ENCODE measurements at places on chromosomes 13 and 19.

DNA sequence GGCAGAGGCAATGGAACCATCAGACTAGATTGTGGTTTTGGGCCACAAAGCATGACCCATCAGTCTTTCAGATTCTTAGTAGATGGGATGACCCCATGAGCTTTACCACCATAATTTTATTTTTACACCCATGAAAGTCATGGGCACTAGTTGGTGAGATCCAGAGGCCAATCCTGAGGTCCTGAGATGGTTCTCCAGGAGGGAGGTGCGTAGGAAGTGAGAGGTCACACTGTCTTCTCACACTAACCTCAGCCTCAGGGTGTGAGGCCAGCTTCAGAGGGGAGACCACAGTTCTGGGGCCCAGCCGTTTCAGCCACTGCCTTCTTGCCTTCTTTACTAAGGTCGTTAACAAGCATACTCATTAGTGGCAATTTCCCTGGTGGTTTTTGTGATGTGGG lies 106.4 kb downstream of the AKAP11 start:
- no peak for DNase-seq

GRCh38 chr19:20318616-20319015 lies 151.6 kb downstream of the ZNF486 start:
- no peak for DNase-seq

DNA sequence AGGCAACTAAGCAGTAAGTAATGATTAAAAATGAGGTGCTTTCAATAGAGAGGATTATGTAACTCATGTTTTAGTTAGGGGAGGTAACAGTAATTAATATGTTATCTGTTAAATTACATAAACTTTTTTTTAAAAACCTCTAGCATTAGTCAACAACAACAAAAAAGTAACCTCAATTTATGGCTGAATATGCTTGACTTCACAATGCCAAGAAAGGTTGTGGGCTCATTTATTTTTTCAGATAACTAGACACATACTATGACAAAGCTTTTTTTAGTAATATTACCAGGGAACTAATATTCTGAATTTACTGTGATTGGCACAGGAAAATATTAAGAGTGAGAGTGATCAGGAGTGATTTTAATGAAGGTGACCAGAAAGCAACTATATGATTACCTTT lies 54.9 kb downstream of the KCNRG start:
- DNase-seq, result no peak

DNA sequence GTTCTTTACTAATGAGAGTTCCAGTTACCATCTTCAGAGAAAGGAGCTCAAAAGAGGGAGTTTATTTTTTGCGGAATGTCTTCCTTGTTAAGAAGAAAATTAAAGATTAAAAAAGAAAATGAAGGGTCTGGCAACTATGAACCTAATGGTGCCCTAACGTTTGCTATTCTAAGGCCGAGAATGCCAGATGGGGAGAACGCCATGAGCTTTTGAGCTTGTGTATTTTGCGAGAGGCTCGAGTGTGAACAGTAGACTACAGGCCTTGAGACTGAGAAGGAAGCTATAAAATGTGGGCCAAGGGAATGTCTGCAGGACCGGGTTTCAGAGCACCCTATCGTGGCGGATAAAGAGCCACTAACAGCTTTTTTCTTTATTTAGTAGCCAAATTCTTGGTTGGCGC lies 6.7 kb downstream of the FGF14 start:
- no peak for DNase-seq

DNA sequence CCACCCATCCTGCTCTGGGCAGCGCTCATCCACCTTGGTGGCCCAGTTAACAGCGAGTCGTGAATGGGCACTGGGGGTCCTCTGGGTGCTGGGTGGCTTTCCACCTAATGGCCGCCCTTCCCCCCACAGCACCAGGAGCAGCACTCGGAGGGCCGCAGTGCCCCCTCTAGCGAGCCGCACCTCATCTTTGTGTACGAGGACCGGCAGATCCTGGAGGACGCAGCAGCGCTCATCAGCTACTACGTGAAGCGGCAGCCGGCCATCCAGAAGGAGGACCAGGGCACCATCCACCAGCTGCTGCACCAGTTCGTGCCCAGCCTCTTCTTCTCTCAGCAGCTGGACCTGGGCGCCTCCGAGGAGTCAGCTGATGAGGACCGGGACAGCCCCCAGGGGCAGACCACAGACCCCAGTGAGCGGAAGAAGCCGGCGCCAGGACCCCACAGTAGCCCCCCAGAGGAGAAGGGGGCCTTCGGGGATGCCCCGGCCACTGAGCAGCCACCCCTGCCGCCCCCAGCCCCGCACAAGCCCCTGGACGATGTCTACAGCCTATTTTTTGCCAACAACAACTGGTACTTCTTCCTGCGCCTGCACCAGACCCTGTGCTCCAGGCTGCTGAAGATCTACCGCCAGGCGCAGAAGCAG lies 19.3 kb upstream of the F2RL3 start:
- DNase-seq, result no peak

- no peak for DNase-seq
Observed at GRCh38 chr13:30126903-30127428, 180.4 kb downstream of the KATNAL1 start.

DNA sequence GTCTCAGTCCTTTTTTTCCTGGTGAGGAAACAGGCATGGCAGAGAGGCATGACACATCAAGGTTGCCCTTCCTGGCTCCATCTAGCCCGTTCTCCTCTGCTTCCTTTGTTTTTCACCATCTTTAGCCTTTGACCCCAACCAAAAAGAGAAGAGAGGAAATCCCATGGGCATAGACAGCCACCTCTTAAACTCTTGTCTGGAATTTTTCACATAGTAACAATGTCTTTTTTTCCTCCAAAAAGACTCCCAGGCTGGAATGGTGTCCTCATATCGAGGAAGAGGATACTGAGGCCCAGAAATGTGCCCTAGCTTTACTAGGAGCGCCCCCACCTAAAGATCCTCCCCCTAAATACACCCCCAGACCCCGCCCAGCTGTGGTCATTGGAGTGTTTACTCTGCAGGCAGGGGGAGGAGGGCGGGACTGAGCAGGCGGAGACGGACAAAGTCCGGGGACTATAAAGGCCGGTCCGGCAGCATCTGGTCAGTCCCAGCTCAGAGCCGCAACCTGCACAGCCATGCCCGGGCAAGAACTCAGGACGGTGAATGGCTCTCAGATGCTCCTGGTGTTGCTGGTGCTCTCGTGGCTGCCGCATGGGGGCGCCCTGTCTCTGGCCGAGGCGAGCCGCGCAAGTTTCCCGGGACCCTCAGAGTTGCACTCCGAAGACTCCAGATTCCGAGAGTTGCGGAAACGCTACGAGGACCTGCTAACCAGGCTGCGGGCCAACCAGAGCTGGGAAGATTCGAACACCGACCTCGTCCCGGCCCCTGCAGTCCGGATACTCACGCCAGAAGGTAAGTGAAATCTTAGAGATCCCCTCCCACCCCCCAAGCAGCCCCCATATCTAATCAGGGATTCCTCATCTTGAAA lies at the start of gene GDF15:
Gene GDF15 (plus strand): TSS at position 484 of the 868 bp plus-strand sequence. CDS start 32 bp downstream, at position 516.
- DNase-seq, result no peak

- no peak for DNase-seq
Observed at GRCh38 chr13:97474349-97474980, 40.5 kb downstream of the RAP2A start.

DNA sequence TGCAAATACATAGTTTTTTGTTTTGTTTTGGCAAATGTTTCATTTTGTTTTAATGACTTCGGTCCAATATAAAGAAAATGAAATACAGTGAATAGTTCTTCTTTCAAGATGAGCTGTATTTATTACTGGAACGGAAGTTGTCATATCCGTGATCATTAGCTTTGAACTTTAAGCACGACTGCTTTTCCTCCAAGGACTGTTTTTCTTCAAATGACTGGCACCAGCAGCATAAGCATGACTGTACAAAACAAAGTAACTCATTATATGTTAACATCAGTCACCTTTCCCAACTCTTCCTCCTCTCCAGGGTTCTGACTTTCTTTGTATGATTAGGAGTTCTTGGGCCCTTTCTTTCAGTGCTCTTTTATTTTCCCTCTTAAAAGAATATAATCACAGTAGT lies 20.5 kb downstream of the EDNRB start:
- no peak for DNase-seq

GRCh38 chr13:92452840-92453239 lies 773.8 kb upstream of the GPC6 start:
- DNase-seq, result no peak

DNA sequence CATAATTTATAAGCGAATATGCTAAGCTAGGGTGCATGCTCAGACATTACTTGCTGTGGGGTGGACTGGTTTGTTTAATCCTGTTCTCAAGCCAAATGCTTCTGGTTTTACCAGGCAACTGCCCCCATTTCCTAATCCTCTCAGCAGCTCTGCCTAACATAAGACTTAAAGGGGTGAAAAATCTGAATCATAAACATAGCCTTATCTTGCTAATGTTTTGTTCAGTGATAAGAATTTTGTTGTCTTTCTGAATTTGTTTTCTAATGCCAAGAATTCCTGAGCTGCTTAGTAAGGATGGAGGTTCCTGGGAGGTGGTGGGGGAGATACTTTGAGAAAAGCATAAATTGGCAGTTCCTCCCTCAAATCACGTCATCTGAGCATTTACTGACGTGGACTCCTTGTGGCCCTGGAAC lies 42.7 kb downstream of the ING1 start:
- DNase-seq, result no peak

DNA sequence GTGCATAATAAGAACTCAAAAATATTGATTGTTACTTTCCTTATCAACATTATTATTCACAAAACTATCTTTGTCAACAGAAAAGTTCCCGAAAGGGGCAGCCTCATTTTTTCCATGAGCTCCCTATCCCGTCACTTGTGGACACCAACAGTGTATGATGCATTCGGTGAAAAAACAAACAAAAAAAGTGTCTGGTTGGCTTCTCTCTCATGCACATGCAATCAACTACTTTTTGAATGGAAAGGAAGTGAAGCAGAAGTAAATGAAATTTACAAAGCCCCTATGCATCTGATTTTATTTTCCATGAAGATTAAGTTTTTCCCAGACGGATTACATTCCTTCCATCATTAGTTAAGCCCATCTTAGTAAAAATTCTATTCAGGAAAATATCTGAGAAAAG lies 526.9 kb downstream of the RFC3 start:
- DNase-seq, result no peak

DNA sequence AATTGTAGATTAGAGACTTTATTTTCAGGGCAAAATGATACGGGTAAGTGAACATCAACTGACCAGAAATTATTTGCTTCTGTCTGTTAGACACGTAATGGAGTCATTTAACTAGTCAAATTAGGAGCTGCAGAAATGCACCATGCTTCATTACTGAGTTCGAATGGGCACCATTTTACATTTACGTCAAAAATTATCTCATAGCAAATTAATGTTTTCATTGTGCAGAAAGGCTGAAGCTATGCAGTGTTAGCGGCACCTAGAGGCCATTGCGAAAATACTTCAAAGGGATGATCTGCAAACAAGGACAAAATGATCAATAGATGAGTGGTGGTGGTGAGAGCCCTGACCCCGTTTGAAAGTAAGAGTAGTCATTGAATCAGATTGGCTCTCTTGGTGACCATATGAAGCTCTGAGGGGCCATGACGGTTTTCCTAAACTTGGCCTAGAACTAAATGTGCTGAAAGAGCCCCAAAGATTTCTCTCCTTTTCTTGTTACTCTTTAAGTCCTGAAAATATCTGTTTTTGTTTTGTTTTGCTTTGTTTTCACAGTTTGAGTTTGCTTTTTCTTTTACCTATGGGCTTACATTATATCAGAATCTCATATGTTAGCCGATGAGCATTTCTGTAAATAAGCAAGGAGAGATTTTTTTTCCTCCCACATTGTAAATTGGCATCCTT lies 277.9 kb downstream of the ZNF536 start:
- no peak for DNase-seq

DNA sequence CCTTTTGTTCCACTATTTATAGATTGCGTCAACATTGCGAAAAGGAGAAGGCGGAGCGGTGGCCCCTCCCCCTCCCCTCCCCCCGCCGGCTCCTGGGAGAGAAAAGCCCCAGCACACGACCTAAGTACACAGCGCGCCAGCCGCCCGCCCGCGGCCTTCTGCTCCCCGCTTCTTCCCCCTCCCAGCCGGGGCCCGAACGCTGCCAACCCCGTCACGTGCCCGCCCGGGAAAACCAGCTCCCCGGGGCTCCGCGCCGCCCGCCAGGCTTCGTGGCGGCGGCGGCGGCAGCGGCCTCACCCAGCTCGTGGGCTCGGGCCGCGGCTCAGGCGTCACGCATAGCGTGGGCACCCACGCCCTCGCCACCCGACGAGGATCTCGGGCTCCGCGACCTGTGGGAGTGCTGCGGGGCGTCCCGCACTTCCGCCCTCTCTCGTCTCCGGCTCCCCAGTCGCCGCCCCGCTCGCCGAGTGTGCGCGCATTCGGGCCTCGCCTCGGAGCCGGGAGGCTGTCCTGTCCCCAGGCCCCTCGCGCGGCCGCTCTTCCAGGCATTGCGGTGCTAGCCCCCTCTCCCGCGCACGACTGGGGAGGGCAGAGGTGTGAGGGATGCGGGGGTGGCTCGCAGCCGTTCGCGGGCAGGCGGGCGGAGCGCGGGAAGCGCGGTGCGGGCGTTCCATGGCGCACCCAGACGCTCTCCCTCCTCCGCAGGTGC lies 110.5 kb downstream of the KCNRG start:
- peak; percentile 89 for DNase-seq

DNA sequence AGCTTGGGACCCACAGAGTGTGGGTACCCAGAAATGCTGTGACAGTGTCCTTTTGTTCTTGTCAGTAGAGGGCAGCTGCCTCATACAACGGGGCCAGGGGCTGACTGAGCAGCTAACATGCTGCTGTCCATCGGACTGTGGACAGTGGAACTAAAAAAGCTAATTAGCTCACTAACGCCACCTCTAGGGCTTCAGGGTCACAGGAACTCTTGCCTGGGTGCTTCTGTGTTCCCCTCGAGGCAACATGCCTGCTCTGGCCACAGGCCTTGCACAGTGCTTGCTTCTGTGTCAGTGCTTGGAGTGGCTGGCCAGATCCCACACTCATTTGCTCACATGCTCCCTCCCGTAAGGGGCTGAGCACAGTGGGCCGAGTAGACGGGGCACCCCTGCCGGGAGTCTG lies 377.0 kb downstream of the OLFM4 start:
- DNase-seq, result no peak

- peak; percentile 49 for DNase-seq
Observed at GRCh38 chr19:49333811-49334288, 1.4 kb upstream of the CD37 start.

- no peak for DNase-seq
Observed at GRCh38 chr13:94154367-94154766, 325.1 kb downstream of the DCT start.

DNA sequence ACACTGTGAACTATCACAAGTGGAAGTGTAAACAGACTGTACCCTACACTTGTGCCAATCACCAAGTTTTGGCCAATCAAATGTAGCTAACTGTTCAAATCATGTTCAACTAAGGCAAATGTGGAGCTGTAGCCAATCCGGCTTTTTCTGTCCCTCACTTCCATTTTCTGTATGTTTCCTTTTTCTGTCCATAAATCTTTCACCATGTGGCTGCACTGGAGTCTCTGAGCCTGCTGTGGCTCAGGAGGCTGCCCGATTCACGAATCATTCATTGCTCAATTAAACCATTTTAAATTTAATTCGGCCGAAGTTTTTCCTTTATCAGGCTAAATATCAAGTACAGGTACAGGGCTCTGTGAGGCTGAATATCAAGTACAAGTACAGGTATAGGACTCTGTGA lies 216.5 kb downstream of the RFC3 start:
- no peak for DNase-seq

DNA sequence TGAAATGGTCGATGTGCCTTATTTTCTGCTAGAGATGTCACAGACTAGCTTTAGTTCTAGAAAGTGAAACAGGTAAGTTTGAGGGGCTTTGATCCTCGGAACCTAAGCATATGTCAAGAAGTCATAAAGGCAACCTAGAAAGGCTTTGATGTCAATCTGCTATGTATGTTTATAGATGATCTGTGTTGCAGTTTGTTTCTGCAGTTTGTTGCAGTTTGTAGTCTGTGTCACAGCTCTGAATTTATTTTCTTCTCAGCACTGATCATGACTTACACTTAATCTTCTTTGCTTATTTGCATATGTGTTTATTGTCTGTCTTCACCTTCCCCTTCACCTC lies 5.9 kb downstream of the LSM14A start:
- no peak for DNase-seq

Data from T-helper 22 cell (primary cell).